ENCODE measurements at places on chromosomes 13 and 19.

- DNase-seq, result no peak
Measured at GRCh38 chr19:19535311-19536191, 2.5 kb upstream of the CILP2 start.

DNA sequence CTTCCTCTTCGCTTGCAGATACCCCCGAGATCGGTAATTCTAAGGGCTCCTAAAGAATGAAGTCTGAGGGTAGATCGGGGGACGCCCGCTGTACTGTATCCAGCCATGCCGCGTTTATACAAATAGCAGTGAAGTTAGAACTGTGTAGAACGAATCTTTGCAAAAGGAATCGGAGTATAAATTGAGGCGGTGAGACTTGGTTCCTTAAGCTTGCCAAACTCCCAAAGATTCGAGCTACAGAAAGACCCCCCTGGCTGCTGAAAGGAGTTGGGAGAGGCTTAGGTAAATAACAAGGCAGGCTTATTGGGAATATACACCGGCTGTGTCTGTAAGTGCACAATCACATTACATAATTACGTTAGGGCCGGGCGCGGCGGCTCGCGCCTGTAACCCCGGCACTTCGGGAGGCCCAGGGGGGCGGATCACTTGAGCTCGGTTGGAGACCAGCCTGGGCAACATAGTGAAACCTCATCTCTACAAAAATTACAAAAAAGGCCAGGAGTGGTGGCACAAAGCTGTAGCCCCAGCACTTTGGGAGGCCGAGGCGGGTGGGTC, 12.2 kb downstream of the TMEM160 start:
- DNase-seq, result peak; percentile 33

DNA sequence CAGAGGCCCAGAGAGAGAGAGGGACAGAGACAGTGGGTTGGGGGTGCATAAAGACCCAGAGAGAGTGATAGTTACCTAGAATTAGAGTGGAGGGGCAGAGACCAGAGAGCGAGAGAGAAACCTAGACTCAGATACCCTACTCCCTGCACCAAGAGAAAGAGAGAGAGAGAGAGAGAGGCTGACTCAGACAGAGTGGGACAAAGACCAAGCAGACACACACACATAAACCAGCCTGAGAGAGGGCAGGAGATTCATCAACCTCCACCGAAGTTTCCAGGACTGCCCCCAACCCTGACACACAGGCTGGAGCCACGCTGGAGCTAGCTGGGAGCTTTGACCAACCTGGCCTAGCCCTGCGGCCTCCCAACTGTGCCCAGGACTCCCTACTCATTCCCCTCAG, 12.9 kb downstream of the SYT3 start:
- no peak for DNase-seq

DNA sequence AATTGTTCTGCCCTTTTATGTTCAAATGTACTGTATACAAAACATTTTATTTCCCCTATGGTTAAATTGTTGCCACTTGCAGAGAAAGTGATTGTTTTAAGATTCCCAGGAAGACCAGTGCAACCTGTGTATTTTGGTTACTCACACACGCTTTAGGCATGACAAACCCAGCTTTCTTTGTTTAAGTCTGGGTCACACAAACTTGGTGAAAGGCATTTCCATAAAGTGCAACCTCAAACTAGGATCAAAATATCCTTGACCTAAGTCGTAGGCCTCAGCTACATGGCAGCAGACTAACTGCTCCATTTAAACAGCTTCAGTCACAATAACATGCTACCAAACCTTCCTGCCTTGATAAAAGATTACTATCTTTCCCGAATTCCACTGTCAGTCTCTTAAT, 639.0 kb upstream of the PRR20A start:
- no peak for DNase-seq

- DNase-seq, result no peak
Measured at GRCh38 chr13:77377016-77377415, 50.1 kb upstream of the MYCBP2 start.

- no peak for DNase-seq
Measured at GRCh38 chr19:58468216-58468839, 1.4 kb downstream of the ZNF324 start.

- DNase-seq, result peak; percentile 84
Measured at GRCh38 chr13:43005460-43006236, 13.6 kb upstream of the EPSTI1 start.

- DNase-seq, result peak; percentile 4
Measured at GRCh38 chr13:61880578-61881283, 465.1 kb upstream of the PCDH20 start.

GRCh38 chr19:42568006-42568405, 26.7 kb downstream of the CEACAM8 start:
- no peak for DNase-seq

GRCh38 chr19:41219924-41220567, 1.0 kb downstream of the AXL start:
- DNase-seq, result peak; percentile 61

DNA sequence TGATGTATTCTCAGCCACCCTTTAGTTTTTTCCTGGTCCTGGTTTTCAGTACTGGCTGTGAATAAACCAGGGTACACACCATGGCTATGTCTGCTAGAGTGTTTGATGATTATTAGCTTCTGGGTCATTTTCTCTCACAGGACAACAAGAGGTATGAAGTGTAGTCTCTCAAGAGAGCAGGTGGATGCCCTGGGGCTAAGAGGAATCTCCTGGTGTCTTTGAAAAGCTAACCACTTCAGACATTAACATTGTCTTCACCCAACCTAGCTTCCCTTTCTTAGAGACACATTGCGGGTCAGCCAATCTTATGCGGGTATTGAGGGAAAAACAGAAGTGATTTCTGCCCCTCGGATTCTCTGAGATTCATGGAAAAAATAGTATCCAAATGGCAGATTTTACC, 1.6 kb downstream of the ZNF730 start:
- no peak for DNase-seq

DNA sequence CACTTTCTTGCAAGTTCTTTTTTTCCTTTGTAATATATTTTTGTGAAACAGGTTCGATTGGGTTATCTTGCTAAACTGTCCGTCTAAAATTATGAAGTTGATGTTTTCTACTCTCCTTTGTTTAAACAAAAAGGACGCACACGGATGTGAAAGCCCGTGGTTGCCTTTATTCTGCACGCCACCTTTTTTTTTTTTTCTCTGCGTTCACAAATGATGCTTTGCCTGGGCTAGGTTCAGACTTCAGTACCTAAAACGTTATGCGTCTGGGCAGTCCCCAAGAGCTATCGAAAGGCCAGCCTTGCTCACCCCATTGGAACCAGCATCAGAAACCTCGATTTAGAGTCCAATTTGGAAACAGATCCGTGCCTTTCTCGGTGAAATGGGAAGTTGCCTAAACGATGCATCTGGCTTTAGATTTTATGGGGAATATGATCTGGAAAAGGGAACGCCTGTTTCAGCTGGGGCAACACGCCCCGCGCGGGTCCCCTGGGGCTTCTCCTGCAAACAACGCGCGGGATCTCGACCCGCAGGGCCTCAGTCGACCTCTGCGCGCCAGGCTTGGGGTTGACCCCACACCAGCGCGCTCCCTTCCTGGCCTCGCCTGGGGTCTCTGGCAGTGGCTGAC, 113.9 kb downstream of the KCNRG start:
- DNase-seq, result no peak

DNA sequence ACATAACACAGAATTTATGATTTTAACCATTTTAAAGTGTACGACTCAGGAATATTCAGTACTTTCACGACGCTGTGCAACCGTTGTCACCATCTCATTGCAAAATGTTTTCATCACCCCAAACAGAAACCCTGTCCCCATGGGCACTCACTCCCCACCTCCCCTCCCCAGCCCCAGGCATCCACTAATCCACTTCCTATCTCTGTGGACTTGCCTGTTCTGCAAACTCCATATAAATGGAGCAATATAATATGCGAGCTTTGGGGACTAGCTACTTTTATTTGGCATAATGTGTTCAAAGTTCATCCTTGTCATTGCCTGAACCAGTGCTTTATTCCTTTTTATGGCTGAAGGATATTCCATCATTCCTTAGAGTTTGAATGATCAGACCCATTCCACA, 7.3 kb upstream of the INSR start:
- DNase-seq, result no peak

DNA sequence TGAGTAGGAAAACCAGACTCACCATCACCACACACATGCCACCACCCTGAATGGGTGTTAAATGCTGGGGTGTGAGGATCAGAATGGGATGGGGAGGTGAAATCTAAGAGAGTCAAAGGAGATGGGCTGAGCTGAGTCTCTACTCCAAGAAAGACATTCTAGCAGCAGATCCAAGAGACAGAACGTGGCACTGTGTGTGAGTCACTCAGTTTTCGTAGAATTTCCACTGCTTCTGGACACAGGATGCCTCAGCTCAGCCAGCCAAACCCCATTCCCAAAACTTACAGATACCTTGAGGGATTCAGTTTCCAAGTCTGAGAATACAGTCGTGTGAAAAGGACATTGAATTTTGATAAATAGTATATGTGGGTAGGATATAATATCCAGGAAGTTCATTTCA, 7.3 kb upstream of the CYP2A7 start:
- no peak for DNase-seq

GRCh38 chr13:42551611-42552010, 22.3 kb upstream of the TNFSF11 start:
- no peak for DNase-seq

DNA sequence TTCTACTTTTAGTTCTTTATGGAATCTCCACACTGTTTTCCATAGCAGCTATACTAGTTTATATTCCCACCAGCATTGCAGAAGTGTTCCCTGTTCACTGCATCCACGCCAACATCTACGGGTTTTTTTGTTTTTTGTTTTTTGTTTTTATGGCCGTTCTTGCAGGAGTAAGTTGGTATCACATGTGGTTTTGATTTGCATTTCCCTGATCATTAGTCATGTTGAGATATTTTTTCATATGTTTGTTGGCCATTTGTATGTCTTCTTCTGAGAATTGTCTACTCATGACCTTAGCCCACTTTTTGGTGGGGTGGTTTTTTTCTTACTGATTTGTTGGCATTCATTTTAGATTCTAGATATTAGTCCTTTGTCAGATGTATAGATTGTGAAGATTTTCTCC, 89.7 kb downstream of the FRY start:
- DNase-seq, result no peak

DNA sequence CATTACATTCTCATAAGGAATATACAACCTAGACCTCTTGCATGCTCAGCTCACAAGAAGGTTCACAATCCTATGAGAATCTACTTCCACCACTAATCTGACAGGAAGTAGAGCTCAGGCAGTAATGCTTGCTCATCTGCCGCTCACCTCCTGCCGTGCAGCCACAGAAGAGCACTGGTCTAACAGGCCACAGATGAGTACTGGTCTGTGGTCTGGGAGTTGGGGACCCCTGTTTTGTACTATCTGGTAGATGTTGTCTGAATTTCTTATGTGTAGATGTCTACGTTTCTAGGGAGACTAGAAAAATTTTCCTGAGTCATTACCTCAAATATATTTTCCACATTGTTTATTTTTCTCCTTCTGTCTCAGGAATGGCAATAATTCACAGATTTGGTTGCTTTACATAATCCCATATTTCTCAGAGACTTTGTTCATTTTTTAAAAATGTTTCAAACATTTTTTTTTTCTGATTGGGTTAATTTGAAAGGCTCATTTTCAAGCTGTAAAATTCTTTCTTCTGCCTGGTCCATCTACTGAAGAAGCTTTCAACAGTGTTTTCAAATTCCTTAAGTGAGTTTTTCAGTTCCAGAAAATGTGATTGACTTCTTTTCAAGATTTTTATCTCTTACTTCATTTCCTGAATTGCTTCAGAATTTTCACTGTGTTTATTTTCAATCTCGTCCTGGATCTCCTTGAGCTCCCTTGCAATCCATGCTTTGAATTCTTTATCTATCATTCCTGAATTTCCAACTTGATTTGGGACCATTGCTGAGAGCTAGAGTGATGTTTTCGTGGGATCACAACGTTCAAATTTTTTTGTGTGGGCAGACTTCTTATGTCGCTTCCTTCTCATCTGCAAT, 1322.2 kb downstream of the PCDH9 start:
- DNase-seq, result peak; percentile 75

DNA sequence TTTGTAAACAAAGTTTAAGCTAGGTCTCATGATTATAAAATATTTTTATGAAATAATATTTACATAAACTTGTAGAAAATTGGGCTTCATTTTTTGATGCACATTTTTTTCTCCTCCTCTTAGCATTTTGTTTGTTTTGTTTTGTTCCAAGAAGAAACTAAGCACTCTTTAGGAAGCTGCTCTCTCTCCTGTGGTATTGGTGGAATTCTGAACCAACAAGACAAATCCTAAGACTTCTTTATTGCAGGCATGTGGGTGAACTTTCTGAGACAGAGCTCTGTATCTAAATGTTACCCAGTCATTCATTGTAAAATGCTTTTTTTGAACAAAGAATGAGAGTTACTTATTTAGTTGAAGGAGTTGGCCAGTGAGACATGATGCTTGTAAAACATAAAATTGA, 39.3 kb downstream of the LMO7 start:
- DNase-seq, result peak; percentile 54

DNA sequence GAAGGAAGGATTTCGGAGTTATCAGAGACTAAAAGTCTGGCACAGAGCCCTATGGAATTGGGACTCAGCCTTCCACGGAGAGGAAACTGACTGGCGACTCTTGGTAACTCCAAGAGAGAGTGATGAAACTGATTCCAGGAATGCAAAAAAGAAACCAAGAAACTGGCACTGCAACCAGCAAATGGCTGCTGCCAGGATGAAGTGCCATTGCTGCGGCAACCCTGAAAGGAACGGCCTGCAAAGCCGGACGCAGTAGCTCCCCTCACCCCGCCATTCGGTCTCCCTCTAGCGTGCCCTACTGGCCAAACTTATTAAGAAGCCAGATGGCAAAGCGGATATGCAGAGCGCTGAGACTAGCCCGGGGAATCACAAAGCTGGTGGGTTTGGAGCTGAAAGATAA, 236.0 kb downstream of the PCDH9 start:
- peak; percentile 70 for DNase-seq

- DNase-seq, result peak; percentile 33
Measured at GRCh38 chr19:54684527-54684926, 21.7 kb downstream of the LILRB4 start.

DNA sequence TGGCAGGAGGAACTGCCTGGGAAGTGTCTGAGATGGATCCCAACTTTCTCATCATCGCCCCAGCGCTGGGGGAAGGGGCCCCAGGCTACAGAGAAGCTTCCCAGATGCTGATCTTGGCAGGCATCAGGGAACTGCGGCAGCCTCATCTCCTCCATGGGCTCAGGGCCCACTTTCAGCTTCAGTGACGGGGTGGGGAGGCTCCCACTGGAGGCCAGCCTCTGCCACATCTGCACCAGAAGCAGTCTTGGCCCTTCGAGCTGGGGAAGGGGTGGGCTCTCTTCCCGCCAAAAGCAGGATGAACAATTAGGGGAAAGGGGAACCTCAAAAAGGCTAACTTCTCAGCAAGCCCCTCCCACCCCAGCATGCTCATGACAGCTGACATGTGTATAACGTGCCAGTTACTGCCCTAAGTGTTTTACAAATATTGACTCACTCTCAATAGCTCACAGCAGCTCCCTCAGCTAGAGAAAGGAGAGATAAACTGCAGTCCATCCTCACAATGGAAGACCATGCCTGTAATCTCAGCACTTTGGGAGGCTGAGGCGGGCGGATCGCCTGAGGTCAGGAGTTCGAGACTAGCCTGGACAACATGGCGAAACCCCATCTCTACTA, 7.1 kb upstream of the S1PR2 start:
- DNase-seq, result peak; percentile 23
